ENCODE measurements at places on chromosomes 3 and 15. TPM values are rescaled to one million over a fixed set of nuclear protein-coding genes. Genes with fewer than 3 reads are reported as not detected.
A peak's percentile ranks its signal among the peaks of the same experiment; 100 is the strongest.

GRCh38 chr15:75069301-75069925 is 46.0 kb downstream of the PPCDC start:
- H3K36me3 ChIP-seq, result no peaks in the 10 kb centered on the region
- DNase-seq, result no peak
- no peaks in the 10 kb centered on the region for H3K27me3 ChIP-seq
- H3K4me3 ChIP-seq, result no peak overlapping the region
- H3K4me1 ChIP-seq, result no peaks in the 10 kb centered on the region
- H3K27ac ChIP-seq, result no peak overlapping the region

GRCh38 chr3:60445446-60445845 is 805.8 kb downstream of the FHIT start:
- H3K4me1 ChIP-seq, result no peaks in the 10 kb centered on the region
- H3K27me3 ChIP-seq, result no peaks in the 10 kb centered on the region
- no peaks in the 10 kb centered on the region for H3K36me3 ChIP-seq

DNA sequence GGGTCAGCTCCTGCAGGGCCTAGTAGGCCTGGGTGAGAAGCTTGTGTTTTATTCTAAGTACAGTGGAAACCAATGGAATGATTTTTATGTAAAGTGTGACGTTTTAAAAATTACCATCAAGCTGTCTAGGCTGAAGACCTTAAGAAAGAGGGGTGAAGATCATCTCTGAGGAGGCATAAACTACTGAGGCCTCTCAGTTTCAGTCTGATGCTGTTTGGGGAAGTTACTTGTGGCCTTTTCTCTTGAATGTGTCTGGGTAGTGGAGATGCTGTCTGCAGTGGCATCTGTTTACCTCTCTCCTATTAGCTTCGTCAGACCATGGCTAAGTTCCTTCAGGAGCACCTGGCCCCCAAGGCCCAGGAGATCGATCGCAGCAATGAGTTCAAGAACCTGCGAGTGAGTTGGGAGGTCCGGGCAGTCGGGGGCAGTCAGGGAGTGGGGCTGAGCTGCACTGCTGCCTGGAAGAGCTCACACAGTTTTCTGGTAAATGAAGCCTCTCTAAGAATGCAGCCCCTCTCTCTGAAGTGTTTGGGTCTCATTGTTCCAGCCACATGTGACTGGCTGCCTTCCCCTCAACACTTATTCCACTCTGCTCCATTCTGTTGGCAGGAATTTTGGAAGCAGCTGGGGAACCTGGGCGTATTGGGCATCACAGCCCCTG is 1.9 kb downstream of the IVD start:
- H3K27me3 ChIP-seq, result no peaks in the 10 kb centered on the region
- no peak for DNase-seq
- H3K36me3 ChIP-seq, result peaks cover 29% of the 10 kb centered on the region

- no peak overlapping the region for H3K27ac ChIP-seq
- peaks cover 84% of the 10 kb centered on the region for H3K27me3 ChIP-seq
- DNase-seq, result no peak
- no peaks in the 10 kb centered on the region for H3K36me3 ChIP-seq
- peaks cover 18% of the 10 kb centered on the region for H3K4me1 ChIP-seq
- no peak overlapping the region for H3K4me3 ChIP-seq
These were observed 2.5 kb downstream of the ONECUT1 start for GRCh38 chr15:52787549-52788098.

GRCh38 chr15:101123222-101123910 is 128.5 kb downstream of the CHSY1 start:
- no peaks in the 10 kb centered on the region for H3K27me3 ChIP-seq
- DNase-seq, result no peak
- H3K27ac ChIP-seq, result no peak overlapping the region

DNA sequence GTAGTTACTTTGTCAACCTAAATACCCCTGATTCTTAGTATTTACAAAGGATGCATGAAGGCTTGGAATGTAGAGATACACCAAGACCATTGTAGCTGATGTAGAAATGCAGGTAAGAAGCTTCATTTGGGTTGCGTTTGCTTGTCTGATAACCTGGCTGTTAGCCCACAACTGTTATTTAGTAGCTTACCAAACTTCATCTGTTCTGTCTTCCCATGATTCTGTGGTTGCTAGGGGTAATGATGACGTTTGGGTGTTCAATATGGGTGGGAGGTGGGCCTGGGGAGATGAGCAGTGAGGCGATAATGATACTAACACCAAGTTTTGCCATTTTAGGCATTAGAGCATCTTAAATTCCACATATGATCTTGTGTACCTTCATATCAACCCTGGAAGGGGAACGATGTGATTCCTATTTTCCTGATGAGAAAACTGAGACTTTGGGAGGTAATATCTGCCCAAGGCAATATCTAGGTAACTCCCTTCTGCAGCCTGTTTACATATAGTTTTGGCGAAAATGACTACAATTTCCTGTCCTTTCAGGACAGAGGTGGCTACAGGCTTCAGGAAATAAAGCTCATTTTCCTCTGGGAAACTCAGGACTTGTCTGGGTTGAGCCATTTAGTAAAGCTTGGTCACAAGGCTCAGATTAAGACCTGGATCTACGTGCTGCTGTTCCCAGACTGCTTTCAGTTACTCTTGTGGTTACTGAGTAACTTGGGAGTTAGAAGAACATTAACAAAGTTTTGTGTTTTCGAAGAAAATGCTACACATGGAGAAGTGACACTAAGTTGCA is 26.8 kb downstream of the FNDC3B start:
- no peaks in the 10 kb centered on the region for H3K27me3 ChIP-seq
- peaks cover 71% of the 10 kb centered on the region for H3K4me1 ChIP-seq
- no peaks in the 10 kb centered on the region for H3K36me3 ChIP-seq
- H3K27ac ChIP-seq, result peak overlapping the region; percentile 44
- no peak overlapping the region for H3K4me3 ChIP-seq
- DNase-seq, result no peak

DNA sequence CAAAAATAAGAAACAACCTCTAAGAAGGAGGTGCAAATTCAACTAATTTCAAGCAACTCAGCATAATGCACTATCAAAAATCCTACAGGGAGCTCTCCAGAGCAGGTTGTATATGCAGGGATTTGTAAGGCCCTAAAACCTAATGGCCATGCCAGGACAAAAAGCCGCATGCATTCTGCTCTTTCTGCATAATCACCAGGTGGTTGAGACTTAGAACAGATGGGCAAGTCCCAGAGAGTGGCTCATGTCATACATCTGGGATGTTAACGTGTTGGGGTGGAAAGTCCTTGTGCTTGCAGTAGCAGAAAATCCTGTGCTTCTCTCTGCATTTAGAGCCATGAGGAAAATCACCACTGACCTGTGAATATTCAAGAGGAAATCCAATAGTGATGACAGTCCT is 1002.9 kb downstream of the AGBL1 start:
- no peak overlapping the region for H3K4me3 ChIP-seq
- no peak for DNase-seq
- H3K36me3 ChIP-seq, result no peaks in the 10 kb centered on the region
- H3K27ac ChIP-seq, result no peak overlapping the region
- no peaks in the 10 kb centered on the region for H3K4me1 ChIP-seq

DNA sequence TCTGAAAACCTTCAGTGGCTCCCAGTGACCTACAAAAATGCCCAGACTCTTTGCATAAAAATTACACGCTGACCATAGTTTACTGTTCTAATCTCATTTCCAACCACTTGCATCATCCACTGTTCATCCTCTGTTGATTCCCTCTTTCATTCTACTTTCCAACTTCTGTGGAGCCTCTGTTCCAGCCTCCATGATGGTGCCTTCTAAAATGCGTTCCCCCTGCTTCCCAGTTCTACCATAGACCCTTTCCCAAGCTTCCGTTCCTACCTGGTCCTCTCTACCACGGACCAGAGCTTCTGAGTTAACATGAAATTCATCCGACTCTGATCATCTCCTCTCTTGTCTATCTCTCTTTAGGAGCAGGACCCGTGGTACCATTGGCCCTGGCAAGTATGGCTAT is 127.0 kb downstream of the THSD4 start:
- H3K4me1 ChIP-seq, result no peaks in the 10 kb centered on the region
- H3K27ac ChIP-seq, result no peak overlapping the region
- DNase-seq, result no peak

DNA sequence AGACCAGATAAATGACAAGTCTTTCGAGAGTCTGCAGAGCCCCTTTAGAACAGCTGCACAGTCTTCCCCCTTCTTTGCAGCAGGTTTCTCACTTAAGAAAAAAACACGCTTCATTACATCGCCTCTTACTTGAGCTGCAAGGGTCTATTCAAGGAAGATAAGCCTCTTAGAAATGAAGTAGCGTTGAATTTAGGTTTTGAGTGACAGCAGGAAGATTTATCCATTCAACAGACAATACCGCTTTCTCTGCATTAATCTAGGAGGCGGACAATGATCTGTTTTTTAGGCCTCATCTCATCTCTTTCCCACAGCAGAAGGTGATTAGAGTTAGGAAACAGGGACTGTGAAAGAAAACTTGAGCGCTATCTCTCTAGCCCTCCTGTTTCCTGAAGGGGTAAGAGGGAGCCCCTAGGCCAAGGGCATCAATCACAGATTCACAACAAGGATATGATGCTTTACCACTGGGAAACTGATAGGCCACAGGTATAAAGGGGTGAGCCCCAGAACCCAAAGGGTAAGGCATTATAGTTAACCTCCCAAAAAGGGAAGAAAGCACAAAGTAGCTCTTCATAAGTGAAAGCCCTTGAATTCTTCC is 84.3 kb downstream of the MECOM start:
- no peak overlapping the region for H3K27ac ChIP-seq
- DNase-seq, result no peak
- no peaks in the 10 kb centered on the region for H3K36me3 ChIP-seq
- H3K4me1 ChIP-seq, result no peaks in the 10 kb centered on the region
- no peak overlapping the region for H3K4me3 ChIP-seq

DNA sequence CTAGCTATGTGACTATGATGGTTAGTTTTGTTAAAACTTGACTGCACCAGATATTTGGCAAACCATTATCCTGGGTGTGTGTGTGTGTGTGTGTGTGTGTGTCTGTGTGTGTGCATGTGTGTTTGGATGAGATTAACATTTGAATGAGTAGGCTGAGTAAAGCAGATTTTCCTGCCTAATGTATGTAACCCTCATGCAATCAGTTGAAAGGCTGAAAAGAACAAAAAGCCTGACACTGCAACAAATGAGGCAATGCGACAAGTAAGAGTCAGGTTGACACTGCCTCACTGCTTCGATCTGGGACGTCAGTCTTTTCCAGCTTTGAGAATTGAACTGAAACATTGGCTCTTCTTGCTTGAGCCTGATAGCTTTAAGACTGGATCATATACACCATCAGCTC is 643.0 kb downstream of the NAALADL2 start:
- DNase-seq, result no peak
- no peaks in the 10 kb centered on the region for H3K27me3 ChIP-seq
- no peaks in the 10 kb centered on the region for H3K36me3 ChIP-seq
- no peak overlapping the region for H3K27ac ChIP-seq
- H3K4me1 ChIP-seq, result no peaks in the 10 kb centered on the region
- no peak overlapping the region for H3K4me3 ChIP-seq

DNA sequence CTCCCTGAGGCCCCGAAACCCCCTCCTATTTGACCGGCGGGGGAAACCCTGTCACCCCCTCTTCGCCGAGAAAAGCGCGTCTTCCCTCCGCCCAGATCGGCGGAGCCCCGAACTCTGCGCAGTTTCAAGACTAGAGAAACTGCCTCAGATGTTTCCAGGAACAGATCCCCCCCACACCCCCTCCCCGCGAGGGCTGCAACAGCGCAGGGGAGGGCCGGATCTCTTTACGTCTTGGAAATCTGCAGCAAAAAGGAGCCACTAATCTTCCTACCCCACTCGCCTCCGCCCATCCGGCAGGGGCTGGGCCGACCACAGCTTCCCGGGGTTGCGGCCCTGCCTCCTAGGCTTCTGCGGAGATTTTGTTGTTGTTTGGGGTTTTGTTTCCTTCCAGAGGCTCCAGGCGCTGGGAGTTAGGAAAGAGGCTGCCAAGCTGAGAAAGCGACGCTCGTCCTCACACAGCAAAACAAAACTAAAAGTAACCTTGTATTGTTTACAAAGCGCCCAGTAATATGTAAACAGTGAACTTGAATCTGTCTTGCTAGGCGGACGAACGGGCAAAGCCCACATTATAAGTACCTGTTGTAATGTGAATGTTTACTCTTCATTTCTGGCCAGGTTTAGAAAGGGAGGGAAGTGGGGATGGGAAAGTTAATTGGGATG is 2.2 kb downstream of the FOXB1 start:
- peaks cover 31% of the 10 kb centered on the region for H3K4me1 ChIP-seq
- H3K4me3 ChIP-seq, result peak overlapping the region; percentile 49
- DNase-seq, result no peak
- peaks cover 100% of the 10 kb centered on the region for H3K27me3 ChIP-seq

GRCh38 chr3:124879337-124879680 is 7.9 kb downstream of the ITGB5 start:
- no peak for DNase-seq
- no peak overlapping the region for H3K4me3 ChIP-seq
- H3K36me3 ChIP-seq, result no peaks in the 10 kb centered on the region
- no peaks in the 10 kb centered on the region for H3K27me3 ChIP-seq
- peak overlapping the region; percentile 67 for H3K27ac ChIP-seq

DNA sequence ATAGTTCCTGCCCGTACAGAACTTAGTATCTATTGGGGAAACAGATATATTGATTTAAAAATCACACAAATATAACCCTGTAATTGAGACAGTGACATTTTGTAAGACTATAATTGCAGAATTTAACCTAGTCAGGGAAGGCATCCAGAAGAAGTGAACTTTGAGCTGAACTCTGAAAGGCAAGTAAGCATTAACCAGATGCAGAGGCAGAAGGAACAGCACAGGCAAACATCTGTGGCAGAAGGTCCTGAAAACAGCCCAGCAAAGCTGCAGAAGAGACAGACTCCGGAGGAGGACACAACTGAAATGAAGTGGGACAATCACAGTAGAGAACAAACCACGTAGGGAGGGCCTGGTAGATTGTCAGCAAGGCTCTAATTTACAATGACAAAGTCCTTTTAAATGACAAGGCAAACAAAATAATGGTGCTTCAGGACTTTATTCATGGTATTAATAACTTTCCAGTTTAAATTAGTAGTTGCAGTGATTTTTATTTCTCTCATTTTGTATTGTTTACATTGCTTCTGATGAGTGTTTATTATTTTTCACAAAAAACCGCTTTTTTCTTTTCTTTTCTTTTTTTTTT is 14.5 kb downstream of the BCL2A1 start:
- no peak overlapping the region for H3K4me3 ChIP-seq
- no peak overlapping the region for H3K27ac ChIP-seq
- H3K36me3 ChIP-seq, result no peaks in the 10 kb centered on the region
- H3K27me3 ChIP-seq, result no peaks in the 10 kb centered on the region
- no peaks in the 10 kb centered on the region for H3K4me1 ChIP-seq

- H3K27ac ChIP-seq, result no peak overlapping the region
- no peak for DNase-seq
- no peaks in the 10 kb centered on the region for H3K36me3 ChIP-seq
- peaks cover 9% of the 10 kb centered on the region for H3K4me1 ChIP-seq
- no peaks in the 10 kb centered on the region for H3K27me3 ChIP-seq
These were observed 17.4 kb upstream of the NOX5 start for GRCh38 chr15:68997050-68997449.

- H3K27ac ChIP-seq, result no peak overlapping the region
- no peaks in the 10 kb centered on the region for H3K4me1 ChIP-seq
- H3K36me3 ChIP-seq, result no peaks in the 10 kb centered on the region
- no peaks in the 10 kb centered on the region for H3K27me3 ChIP-seq
- DNase-seq, result no peak
- no peak overlapping the region for H3K4me3 ChIP-seq
These were observed 268.1 kb downstream of the PLOD2 start for GRCh38 chr3:145892869-145893268.

Gene SLC25A36
- 74.7 TPM for total RNA-seq

Gene DOCK3
- total RNA-seq, result 0.69 TPM

Gene ZNF385D
- 2.7 TPM for total RNA-seq

Gene GCSAM
- not detected for total RNA-seq

Gene FAM107A
- total RNA-seq, result 27.5 TPM

Gene ISL2
- not detected for total RNA-seq

All from gastrocnemius medialis (tissue), 4 donors.